ENCODE measurements at places on chromosomes 2 and 18.

DNA sequence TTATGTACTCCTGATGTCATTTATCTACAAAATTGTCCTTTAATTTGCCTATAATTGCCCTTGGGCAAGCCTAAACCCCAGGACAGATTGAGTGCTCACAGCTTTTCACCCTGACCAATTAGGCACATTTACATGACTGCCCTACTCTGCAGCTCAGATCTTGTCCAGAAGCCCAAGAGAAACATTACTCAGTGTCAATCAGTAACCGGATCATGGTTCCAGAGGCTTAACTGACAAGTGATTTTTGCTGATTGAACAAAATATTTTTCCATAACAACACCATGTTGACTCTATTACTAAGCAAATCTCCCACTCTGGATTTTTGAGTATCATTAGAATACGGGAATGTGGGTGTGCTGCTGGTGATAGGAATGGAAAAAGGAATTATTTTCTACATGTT is 465.4 kb upstream of the TNP1 start:
- no peak for DNase-seq

- peak; percentile 76 for DNase-seq
Measured at GRCh38 chr18:36706134-36706881, 122.5 kb downstream of the TPGS2 start.

DNA sequence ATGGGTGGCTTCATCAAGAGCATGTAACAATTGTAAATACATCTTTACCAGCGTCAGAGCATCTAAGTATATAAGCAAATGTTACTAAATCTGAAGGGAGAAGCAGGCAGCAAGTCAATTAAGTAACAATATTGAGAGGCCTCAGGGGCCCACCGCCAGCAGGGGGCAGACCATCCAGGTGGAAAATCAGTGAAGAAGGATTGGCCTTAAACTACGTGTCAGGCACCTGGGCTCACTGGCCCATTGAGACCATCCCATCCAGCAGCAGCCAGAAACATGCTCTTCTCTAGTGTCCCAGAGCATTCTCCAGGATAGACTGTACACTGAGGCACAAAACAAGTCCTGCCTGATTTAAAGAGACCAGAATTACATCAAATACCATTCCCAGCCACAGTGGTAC is 96.2 kb upstream of the SNTG2 start:
- DNase-seq, result peak; percentile 18

DNA sequence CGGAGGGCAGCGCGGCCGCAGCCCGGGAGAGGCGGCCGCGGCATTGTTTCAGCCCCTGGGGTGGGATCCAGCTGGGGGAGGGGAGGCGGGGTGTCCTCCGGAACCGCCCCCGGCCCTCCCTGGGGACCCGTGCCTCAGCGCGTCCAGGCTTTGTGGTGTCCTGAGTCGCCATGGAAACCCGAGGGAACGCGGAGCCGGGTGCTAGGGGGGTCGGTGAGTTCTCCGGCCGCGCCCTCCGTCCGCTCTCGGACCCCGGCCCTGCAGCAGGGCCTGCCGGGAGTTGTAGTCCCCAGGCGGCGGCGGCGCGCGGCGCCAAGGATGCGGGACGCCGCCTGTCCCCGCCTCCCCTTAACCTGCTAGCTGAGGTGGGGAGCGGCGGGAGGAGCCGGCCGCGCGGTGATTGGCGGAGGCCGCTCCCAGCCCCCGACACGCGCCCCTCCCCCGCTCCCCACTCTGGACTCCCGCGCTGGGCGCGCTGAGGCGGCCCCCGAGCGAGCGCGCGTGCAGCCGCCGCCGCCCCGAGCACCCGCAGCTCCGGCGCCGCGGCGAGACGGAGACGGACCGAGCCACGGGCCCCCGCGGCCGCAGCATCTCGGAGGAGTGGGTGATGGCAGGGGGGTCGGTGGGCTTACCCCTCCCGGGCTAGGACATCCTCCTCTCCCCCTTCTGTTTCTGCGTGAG is at the start of gene DPYSL5:
Gene DPYSL5 (plus strand): TSS at position 478 of the 681 bp plus-strand sequence. CDS start 50,368 bp downstream, outside the sequence.
- DNase-seq, result no peak

DNA sequence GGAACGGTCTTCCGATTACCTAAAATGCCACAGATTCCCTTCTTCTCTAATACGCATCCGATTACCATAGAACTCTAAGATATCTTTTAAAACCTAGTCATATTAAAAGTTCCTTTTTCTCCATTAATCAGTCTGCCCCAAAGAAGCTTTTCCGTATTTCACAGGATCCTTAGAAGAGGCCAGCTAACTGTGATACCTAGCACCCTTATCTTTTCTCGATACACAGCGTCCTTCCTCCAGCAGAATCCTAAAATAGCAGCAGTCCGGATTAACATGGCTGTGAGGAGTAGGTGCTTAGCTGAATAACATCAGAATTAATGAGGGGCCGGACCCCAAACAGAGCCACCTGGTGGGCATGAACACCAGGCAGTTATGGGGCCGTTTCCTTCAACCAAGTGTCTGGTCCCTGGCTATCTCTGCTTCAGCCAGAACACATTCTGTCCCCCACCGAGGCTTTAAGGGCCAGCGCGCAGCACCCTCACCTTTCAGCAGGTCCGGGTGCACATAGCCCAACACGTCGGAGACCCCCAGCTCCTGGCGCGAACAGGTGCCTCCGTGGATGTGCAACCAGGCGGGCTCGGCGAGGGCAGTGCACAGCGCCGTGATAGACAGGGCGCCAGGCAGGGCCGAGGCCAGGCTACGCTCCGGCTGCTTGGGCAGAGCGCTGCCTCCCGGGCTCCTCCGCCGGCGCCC is 995 bp downstream of the TMEM127 start:
- peak; percentile 15 for DNase-seq

- no peak for DNase-seq
Measured at GRCh38 chr18:26729008-26729407, 136.5 kb downstream of the AQP4 start.

- DNase-seq, result no peak
Measured at GRCh38 chr2:226304308-226304707, 495.3 kb downstream of the IRS1 start.

DNA sequence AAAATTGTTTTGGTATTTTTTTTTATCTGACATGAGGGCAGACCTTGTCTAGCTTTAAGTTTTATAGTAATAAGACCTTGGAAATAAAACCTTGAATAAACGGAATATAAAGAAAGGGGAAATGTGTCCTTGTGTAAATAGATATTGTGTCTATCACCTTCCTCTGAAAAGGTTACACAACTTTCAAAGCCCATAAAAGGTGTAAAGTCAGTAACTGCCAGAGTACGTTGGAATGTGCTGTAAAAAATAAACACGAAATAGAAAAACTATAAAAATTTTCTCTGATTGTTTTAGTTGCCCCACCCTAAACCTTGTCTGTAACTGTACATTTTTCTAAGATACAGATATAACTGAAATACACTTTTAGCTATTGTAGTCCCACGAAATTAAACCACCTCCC is 82.3 kb downstream of the ZEB2 start:
- no peak for DNase-seq

GRCh38 chr2:3300224-3300995 is 77.2 kb downstream of the EIPR1 start:
- no peak for DNase-seq

DNA sequence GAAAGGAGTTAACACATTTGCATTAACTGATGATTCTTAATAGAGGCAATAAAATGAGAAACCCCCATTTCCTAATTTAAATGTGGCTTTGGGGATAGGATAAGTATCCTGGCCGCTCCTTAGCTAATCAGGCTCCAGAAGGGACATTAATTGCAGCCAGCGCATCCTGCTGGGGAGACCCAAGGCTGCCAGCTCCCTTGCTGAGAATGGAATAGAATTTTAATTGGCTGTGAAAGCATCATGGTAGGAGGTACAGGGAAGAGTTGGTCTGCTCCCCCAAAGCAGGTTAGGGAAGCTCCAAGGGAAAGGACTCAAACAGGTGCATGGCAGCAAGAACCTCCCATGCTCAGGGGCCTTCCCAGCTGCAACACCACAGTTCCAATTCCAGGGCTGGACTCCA is 71.4 kb downstream of the MARCHF4 start:
- no peak for DNase-seq

- DNase-seq, result peak; percentile 42
Measured at GRCh38 chr2:130827502-130828251, 9.0 kb upstream of the ARHGEF4 start.

DNA sequence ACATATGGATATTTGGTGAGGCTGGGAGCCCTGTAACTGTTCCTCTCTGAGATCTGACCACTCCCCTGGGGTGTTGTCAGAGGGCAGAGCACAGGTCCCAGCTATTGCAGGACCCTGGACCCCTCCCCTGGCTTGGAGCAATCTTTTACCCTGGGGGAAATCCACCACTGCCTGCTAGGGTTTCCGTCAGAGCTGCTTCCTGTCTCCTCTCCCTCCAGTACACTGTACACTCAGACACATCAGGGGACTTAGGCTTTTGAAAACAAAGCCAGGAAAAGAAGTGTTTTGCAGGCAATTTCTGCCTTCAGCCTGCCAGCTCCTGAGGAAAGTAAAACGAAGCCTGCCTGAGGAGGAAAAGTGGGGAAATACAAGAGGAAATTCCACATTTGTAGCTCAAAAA is 13.2 kb upstream of the CEP68 start:
- DNase-seq, result no peak

DNA sequence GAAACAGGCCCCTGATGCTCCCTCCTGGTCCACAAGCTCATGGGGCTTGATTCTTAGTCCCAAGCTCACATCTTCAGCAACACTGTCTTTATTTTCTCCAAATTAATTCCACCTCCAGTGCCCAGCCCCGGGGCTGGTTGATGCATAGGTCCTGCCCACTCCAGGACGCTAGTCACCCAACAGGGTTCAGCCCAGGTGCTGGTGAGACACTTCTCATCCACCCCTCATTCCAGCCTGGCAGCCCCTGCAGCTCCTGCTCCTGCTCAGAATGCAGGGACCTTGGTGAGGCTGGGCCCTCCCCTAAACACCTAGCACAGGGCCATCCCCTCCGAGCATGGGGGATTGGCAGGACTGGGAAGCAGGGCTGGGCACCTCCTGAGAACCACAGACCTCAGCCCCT is 25.7 kb downstream of the STEAP3 start:
- DNase-seq, result no peak

DNA sequence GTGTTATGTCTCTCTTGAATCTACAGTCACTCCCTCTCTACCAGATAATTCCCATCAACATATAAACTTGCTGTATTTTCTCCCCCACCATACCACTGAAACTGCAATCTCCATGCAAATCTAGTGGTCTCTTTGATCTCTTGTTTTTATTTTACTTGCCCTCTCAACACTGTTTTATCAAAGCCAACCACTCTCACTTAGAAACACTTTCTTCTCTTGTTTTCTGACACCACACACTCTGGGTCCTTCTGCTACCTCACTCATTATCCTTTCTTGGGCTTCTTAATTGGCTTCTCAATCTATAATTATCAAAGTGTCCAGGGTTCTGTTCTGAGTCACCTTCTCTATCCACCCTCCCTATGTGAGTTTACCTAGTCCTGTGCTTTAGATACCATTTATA is 2.0 kb upstream of the MCFD2 start:
- no peak for DNase-seq

DNA sequence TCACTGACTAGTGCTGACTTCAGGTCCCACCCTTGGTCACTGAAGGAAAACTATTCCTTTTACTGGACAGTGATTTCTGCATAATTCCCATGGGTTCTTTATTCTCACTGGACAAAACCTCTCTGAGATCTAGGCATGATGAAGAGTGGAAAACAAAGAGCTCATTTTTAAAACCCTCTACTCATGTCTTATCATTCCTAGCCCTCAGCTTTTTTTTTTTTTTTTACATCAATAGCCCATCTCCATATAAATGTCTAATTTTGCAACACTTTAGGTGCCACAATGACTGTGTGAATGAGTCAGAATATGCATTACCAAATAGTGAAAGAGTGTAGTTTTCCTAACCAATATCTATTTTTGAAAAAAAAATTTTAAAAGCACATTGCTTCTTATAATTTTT is 74.8 kb downstream of the TCF4 start:
- peak; percentile 38 for DNase-seq

GRCh38 chr2:192696857-192697256 is 502.1 kb upstream of the TMEFF2 start:
- DNase-seq, result no peak

DNA sequence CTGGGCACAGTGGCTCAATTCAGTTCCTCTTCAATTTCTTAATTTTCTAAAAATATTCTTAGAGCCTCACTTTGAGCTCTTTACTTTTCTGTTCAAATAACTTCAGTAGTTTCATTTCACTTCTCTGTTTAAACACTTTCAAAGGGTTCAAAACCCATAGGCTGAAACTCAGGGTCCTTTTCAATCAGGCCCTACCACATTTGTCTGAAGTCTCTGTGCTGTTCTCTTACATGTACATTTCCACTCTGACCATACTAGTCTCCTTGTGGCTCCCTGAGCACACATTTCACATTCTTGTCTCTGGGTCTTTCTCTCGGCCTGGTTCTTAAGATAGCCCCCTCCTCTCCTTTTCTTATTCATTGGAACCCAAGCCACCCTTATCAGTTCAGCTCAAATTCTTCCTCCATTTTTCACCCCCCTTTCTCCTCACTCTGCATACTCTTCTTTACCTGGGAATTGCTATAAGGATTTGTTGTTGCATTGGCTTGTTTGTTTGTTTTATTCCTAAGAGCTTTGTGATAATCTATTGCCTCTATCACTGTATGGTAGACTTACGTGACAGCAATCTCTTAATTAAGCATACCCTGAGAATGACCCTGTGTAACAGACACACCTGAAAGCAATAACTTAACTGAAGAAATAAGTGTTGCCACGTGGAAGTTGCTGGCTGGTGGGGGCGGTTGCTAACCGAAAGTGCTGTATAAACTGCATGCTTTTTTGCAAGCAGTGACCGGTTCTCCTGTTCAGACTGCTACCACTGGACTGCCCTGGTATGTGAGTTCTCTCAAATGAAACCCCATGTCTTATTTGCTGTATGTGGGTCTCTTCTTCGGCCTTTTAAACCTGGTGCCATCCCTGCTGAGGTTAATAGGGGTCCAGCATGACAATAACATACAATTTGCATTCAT is 27.7 kb upstream of the ACADL start:
- no peak for DNase-seq

- DNase-seq, result no peak
Measured at GRCh38 chr2:189498205-189498604, 56.9 kb downstream of the WDR75 start.

DNA sequence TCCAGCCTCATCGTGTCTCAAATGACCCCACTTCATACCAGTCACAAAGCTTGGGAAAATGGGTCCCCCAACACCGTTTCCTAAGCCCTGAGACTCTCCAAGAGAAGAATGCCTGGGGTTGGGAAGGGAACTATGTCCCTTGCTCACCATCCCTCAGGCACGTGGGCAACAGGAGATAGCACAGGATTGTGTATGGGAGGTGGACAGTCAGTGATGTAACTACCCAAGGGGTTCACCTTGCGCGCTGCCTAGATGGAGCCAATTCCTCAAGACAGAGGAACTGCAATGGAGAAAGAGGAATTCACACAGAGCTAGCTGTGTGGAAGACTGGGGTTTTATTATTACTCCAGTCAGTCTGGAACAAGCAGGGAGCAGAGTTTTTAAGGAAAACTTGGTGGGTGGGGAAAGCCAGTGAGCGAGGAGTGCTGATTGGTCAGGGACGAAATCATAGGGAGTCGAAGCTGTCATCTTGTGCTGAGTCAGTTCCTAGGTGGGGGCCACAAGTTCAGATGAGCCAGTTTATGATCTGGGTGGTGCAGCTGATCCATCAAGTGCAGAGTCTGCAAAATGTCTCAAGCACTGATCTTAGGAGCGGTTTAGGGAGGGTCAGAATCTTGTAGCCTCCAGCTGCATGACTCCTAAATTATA is 13.8 kb upstream of the CXCR1 start:
- no peak for DNase-seq

GRCh38 chr2:216589791-216590190 is 43.4 kb upstream of the IGFBP2 start:
- DNase-seq, result no peak
